ENCODE measurements at places on chromosomes 7 and 10. TPM values are rescaled to one million over a fixed set of nuclear protein-coding genes. Genes with fewer than 3 reads are reported as not detected.
A peak's percentile ranks its signal among the peaks of the same experiment; 100 is the strongest.

CAV2 gene
- 72.1 TPM for total RNA-seq

GBX1 gene
- total RNA-seq, result 2.4 TPM

AGBL3 gene
- 1.0 TPM for total RNA-seq

PRR15 gene
- total RNA-seq, result 0.15 TPM

PPP1R17 gene
- not detected for total RNA-seq

- DNase-seq, result no peak
These were observed 81.4 kb upstream of the IL6 start for GRCh38 chr7:22645418-22646181.

DNA sequence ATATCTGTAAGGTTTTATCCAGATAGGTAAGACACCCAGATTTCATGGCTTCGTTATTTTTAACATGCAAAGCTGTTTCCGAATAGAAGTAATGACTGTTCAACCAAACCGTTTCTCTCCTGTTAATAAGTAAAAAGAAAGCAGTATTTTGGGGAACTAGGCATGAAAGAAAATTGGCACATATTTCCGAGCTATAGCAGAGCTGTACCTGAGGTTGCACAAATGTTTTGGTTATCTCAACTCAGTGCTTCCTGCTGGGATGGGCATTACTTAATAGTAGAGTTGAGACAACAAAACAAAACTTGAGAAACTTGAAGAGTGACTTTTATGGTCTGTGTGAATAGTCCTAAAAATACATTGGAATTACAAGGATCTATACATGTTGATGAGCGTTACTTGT lies 564.3 kb upstream of the SORCS1 start:
- no peak for DNase-seq

- DNase-seq, result peak; percentile 76
These were observed 3.7 kb downstream of the PARD3 start for GRCh38 chr10:34811126-34811967.

DNA sequence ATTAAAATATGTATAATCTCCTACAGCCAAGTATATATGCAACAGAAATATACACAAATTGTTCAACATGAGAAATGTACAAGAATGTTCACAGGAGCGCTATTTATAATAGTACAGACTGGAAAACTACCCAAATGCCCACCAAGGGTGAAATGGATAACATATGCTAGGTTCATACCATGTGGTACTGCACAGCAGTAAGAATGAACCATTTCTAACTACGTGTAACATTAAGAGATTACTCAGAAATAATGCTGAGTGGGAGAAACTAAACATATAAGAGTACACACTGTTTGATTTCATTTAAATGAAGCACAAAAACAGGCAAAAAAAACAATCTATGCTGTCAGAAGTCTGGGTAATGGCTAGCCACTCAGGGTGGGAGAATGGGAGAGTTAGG lies 45.8 kb downstream of the RNLS start:
- DNase-seq, result no peak

- DNase-seq, result no peak
These were observed 13.4 kb downstream of the SERPINE1 start for GRCh38 chr7:101140339-101140699.

DNA sequence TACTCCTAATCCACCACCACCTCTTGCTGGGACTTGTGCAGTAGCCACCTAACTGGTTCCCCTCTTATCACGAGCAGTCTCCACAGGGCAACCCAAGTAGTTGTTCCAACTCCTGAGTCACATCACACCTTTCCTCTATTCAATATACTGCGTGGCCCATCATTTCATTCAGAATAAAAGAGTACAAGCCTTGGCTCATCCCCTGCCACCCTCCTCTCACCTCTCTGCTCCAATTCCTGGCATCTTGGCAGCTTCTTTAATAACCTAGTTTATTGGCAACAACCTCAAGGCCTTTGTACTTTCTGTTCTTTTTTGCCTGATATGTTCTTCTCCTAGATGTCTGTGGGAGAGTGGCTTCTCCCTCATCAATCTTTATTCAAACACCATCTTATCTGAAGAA lies 199.4 kb downstream of the KIAA1217 start:
- no peak for DNase-seq

DNA sequence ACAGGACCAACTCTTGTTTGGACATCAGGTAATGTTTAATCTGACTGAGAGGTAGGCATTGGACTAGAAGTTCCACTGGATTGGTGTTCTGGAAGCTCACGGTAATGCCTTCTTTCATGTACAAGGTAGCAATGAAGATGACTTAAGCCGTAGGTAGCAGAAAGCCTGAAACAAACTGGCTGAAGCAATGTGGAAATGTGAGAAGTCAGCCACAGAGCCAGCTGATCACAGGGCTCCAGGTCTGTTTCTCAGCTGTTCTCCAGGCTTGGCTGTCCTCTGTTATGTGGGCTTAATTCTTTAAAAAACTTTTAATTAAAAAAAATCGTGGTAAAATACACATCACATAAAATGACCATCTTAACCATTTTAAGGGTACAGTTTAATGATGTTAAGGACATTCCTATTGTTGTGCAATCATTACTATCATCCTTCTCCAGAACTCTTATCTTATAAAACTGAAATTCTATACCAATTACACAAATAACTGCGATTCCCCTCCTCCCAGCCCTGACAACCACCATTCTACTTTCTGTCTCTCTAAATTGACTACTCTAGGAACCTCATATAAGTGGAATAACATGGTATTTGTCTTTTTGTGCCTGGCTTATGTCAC lies 101.4 kb upstream of the ZNF32 start:
- DNase-seq, result no peak
